ENCODE measurements at places on chromosomes 4 and X.

DNA sequence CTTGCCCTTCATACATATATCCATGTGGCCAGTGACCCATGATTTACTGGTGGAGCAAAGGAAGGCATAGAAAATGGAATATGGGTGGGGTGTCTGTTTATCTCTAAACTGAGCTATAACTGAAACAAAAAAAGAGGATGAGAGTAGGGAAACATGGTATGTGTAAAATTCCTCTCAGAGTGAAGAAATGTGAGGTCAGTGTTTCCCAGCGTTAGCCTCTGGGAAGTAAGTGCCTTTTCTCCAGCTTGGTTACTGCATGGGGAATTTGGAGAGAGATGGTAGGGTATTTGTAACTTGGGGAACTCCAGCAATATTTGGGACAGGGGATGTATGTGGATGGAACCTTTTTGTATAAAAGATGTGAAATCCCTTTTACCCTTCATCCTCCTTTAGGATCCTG lies 89.4 kb downstream of the AFF1 start:
- no peaks in the 10 kb centered on the region for H3K36me3 ChIP-seq
- no peak overlapping the region for H3K27ac ChIP-seq
- no peak for DNase-seq
- peaks cover 20% of the 10 kb centered on the region for H3K4me1 ChIP-seq
- H3K4me3 ChIP-seq = no peak overlapping the region

GRCh38 chrX:72128881-72129280 lies 2.8 kb downstream of the RTL5 start:
- no peaks in the 10 kb centered on the region for H3K4me1 ChIP-seq
- H3K27me3 ChIP-seq = peaks cover 21% of the 10 kb centered on the region
- H3K27ac ChIP-seq = no peak overlapping the region
- H3K36me3 ChIP-seq = no peaks in the 10 kb centered on the region

- H3K27me3 ChIP-seq = no peaks in the 10 kb centered on the region
- no peak overlapping the region for H3K27ac ChIP-seq
- no peaks in the 10 kb centered on the region for H3K4me1 ChIP-seq
- no peak overlapping the region for H3K4me3 ChIP-seq
- no peaks in the 10 kb centered on the region for H3K36me3 ChIP-seq
- DNase-seq = no peak
These were observed 13.6 kb upstream of the MED14 start for GRCh38 chrX:40748977-40749376.

DNA sequence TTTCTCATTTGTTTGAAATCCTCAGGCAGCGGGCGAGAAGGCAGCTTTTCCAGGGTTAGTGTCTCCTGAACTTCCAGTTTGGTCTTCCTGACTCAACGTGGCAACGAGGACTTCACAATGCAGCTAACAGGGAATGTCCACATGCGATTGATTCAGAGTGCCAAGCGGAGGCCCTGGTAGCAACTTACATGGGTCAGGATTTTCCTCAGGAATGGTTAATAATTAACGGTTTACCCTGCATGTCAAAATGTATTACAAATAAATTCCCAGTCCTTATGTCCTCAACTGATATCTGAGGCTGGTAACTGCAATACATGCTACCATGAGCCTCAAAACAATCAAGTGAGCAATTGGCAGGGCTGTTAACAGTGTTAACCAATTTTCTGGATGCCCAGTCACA lies 67.2 kb downstream of the MAP3K15 start:
- H3K27me3 ChIP-seq = no peaks in the 10 kb centered on the region
- no peak for DNase-seq
- H3K4me1 ChIP-seq = no peaks in the 10 kb centered on the region
- H3K4me3 ChIP-seq = no peak overlapping the region

DNA sequence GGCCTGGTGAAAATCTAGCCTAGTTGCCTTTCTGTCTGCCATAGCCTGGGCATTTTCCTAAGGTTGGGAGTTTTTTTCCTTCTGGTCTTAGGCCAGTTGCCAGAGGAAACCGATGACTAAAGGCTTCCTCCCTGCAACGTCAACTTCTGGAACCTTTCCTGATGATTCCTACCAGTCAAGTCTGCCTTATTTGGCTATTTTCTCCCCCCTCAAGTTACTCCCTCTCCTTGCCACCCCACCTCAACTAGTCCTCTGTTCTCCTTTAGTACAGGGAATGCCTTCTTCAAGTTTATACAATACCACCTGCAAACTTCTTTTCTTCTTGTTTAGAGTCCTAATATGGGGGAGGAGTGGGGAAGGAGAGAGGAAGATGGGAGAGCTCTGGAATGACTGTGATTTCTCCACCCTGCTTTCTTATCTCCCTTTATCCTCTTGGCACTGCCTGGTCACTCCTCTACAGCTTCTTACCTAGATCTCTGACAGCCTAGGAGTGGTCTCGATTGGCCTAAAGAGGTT lies 10.6 kb downstream of the MSN start:
- H3K36me3 ChIP-seq = peaks cover 6% of the 10 kb centered on the region
- H3K27ac ChIP-seq = peak overlapping the region; percentile 38
- H3K27me3 ChIP-seq = no peaks in the 10 kb centered on the region

DNA sequence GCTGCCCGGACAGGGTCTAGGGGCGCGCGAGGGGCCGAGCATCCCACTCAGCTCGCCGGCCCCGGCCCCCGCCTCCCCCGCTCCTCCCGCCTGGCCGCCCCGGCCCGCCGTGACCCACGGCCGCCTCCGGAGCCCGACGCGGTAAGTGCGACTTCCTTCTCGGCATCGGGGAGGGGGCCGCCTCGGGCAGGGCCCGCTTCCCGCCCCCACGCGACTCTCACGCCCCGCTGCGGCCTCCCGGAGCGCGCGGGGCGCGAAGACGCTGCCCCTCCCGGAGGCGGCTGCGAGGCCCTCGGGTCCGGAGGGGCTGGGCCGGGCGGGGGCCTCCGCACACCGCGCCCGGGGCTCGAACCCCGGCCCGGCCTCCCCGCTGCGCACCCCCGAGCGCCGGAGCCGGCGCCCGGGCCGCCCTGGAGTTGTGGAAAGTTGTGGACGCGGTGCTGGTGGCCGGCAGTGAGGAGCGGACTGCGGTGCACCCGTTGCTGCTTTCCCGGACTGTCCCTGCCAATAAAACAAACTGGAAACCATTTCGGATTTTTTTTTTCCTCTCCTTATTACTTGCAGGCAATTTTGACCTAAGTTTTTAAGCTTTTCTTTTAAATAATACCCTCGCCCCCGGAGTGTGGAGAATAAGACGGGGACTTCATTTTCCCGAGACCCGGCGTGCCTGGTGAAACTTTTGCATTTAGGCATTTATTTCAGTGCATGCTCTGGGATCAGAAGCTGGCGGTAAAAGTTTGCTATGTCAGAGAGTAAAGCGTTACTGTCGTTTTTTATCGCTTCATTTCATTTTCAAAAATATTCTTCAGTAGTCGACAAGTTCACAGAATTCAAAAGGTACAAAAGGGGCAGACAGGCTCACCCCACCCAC lies 13.0 kb upstream of the TMEM156 start:
- no peaks in the 10 kb centered on the region for H3K27me3 ChIP-seq
- H3K4me1 ChIP-seq = peaks cover 19% of the 10 kb centered on the region
- no peaks in the 10 kb centered on the region for H3K36me3 ChIP-seq
- peak overlapping the region; percentile 65 for H3K4me3 ChIP-seq
- peak; percentile 43 for DNase-seq

DNA sequence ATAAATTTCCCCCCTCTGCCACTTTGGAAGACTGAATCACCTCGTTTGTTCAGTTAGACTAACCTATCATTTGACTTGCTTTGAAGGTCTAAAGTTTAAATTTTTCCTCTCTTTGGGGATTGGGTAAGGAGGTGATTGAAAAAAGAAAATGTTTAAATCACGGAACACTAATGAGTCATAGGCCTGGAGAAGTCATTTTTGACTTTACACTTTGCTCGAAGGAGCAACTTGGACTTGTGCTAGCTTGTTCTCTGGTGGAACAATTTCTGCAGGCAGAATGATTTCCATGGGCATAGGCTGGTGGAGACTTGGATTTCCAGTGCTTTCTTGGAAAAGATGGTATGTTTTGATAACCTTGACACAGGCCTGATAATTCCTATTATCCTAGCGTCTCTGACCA lies 10.5 kb upstream of the GLUD2 start:
- DNase-seq = no peak
- no peaks in the 10 kb centered on the region for H3K36me3 ChIP-seq
- no peak overlapping the region for H3K4me3 ChIP-seq
- H3K27ac ChIP-seq = no peak overlapping the region
- no peaks in the 10 kb centered on the region for H3K4me1 ChIP-seq
- no peaks in the 10 kb centered on the region for H3K27me3 ChIP-seq
